ENCODE measurements at places on chromosomes 7 and 10. TPM values are rescaled to one million over a fixed set of nuclear protein-coding genes. Genes with fewer than 3 reads are reported as not detected.

Gene STOX1
- 8.7 TPM for polyA plus RNA-seq

Gene TAS2R41
- not detected for polyA plus RNA-seq

Gene NKX2-3
- 11.9 TPM for polyA plus RNA-seq

Gene MKX
- 0.31 TPM for polyA plus RNA-seq

Gene CYP3A4
- polyA plus RNA-seq: 310 TPM

Gene DGKB
- 0.31 TPM for polyA plus RNA-seq

Gene AEBP1
- 34.8 TPM for polyA plus RNA-seq

Gene CUZD1
- 0.67 TPM for polyA plus RNA-seq

Gene WEE2
- not detected for polyA plus RNA-seq

Gene CUBN
- 0.18 TPM for polyA plus RNA-seq

Gene DRGX
- not detected for polyA plus RNA-seq

Gene GARIN1A
- 1.1 TPM for polyA plus RNA-seq

Gene PKD1L1
- polyA plus RNA-seq: not detected

Gene ADGRA1
- polyA plus RNA-seq: not detected

Gene ALDH18A1
- 74.0 TPM for polyA plus RNA-seq

Gene RARRES2
- 39.0 TPM for polyA plus RNA-seq

Gene FFAR4
- polyA plus RNA-seq: 0.45 TPM

Gene SLC26A4
- not detected for polyA plus RNA-seq

All from small intestine (tissue), 16 donors.